ENCODE measurements at places on chromosomes 1 and 21.

DNA sequence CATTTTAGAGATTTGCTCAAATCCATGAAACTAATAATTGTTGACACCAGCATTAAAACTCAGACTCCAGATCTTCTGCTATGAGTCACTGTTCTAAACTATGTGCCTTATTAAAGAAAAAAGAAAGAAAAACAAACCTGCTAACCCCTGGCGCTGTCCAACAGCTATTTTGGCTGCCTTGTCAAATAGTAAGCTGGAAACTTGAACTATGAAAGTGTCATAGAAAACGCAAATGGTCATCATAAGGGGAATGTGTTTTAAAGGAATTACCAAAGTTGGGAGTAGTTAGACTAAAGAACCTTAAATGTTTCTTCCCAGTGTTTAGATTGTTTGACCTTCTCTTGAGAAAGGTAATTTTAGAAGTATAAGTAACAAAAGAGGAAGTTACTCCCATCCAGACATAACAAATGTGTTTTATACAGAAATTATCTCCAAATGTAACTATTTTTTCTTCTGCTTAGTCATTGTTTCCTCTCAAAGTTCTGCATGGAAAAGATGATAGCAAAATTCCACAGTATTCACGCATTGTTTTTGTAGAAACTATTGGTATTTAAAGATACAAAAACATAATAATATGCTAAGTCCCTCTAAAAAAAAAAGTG is 272.4 kb downstream of the TPR start:
- DNase-seq = no peak

DNA sequence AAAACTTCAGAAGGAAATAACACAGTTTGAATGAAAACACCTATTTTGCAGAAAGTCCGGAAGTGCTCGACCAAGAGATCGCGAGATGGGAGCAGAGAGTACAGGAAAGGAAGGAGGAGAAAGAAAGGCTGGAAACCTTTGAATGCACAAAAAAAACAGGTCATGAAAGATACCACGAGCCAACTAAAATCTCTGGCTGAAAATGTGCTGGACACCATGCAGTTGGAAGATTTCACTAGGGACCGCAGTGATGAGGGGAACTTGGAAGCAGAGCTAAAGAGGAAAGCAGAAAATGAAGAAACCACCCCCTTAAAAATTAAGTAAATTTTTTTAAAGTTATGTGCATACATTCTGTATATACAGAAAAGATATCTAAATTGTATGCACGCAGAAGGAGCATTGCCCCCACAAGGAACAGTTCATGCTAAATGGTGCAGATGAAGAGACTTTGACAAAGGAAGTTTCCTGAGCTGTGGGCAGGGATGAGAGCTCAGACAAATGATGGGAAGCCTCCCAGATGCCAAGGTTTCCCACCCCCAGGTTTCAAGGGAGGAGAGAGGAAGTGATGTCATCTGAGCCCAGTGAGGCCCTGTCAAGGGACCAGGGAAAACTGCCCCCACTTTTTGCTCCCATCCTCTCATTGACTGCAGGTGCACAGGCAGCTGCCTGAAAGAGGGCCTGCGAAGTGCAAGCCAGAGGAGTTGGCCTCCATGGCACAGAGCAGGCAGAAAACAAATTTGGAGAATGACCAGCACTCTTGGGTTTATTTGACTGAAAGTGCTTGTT is 52.5 kb downstream of the ETS2 start:
- DNase-seq = no peak

- DNase-seq = peak; percentile 9
Measured at GRCh38 chr1:209354111-209354839, 229.2 kb upstream of the CAMK1G start.

DNA sequence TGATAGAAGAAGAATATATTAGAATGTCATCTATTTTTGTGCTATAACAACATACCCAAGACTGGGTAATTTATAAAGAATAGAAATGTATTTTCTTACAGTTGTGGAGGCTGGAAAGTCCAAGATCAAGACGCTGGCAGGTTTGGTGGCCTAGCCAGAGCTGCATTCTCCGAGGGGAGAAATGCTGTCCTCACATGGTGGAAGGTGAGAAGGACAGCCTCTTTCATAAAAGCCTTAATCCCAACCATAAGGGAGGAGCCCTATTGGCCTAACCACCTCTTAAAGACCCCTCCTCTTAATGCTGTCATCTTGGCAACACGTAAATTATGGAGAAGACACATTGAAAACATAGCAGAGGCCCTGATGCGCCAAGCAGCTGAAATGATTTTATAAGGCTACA is 60.1 kb upstream of the KAZN start:
- no peak for DNase-seq

DNA sequence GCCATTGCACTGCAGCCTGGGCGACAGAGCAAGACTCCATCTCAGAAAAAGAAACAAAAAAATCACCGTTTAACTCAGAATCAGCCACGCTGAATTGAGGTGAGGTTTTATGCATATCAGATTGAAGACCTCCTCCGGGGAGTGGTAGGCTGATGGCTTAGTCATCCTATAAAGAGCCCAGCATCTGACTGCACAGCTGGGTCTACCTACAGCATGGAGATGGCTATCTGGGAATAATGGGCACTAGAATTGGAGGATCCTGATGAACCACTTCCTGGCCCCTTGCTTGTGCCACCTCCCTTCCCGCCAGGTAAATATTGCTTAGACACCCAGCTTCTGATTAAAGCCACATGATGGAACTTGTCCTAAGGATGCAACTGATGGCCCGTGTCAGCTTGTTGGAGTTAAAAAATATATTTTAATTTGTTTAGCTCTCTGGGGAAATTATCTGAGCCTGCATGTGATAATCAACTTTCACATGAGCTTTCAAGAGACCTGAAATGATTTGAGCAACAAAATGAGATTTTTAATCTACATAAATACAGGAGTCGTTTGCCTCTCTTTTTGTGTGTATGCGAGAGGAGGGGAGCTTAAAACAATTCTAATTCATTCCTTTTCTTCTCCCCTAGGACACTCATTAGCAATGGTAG is 157.2 kb downstream of the KIF26B start:
- DNase-seq = no peak

DNA sequence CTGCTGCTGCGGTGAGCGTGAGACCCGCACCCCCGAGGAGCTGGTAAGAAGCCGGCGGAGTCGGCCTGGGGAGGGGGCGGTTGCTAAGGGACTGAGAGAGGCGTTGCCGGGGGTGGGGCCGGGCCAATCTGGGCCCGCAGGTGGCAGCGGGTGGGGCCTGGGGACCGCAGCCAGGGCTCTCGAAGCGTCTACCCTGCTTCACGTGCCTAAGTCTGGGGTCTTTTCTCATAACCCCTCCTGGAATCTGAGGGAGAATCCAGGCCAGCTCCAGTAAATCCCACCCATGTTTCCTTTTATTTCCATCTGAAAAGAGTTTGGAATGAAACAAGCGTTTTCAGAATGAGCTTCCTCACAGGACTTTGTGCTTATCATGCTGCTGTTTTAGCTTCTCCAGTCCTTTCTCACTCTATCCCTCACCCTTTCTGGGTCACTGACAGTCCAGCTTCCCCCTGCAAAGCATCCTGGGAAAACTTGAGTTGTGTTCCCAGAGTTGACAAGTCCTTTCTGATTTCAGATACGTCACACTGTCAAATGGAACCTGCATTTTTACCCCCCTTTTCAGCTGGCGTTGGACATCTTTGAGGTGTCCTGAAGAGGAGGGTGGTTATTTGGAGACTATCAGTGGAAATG is 431 bp downstream of the CLCN6 start:
- no peak for DNase-seq

GRCh38 chr1:102550729-102551384 is 554.1 kb upstream of the OLFM3 start:
- DNase-seq = no peak

DNA sequence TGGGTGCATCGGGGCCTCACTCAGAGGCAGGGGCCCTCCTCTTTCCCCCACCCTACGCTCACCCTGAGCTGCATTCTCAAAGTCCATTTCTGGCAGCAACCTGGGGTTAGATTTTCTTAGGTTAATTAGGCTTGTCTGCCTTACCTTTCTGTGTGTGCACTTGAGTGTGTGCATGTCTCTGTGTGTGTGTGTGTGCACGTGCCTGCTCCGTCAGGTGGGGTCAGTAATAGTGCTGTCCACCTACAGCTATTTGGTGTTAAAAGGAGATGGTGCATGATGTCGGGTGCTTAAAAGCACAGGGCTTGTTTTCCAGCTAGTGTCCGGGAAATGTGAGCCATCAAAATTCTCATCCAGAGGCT is 257.9 kb downstream of the CAMTA1 start:
- DNase-seq = no peak

- no peak for DNase-seq
Measured at GRCh38 chr1:62177621-62178020, 17.0 kb upstream of the L1TD1 start.

GRCh38 chr1:208182880-208183645 is 61.1 kb downstream of the PLXNA2 start:
- DNase-seq = no peak

- DNase-seq = no peak
Measured at GRCh38 chr21:42135386-42136052, 64.4 kb downstream of the UMODL1 start.

- no peak for DNase-seq
Measured at GRCh38 chr1:86912281-86912900, 1.5 kb downstream of the SELENOF start.

GRCh38 chr1:153336650-153337049 is 12.0 kb downstream of the PGLYRP4 start:
- no peak for DNase-seq

DNA sequence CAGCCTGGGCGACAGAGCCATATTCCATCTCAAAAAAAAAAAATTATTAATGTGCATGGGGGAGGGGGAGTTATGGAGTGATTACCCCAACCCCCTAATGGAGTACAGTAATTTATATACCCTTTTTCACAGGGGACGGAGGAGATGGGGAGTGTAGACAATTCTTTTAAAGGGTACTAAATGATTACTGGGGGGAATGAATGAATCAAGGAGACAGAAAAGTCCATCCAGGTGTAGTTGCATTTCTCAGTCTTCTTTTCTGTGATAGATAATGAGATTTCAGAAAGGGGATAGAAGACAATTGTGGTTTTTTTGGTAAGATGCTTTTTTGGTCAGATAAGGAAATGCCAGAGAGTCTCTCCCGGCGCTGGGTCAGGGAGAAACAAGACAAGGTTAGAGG is 13.0 kb downstream of the OSBPL9 start:
- DNase-seq = no peak

DNA sequence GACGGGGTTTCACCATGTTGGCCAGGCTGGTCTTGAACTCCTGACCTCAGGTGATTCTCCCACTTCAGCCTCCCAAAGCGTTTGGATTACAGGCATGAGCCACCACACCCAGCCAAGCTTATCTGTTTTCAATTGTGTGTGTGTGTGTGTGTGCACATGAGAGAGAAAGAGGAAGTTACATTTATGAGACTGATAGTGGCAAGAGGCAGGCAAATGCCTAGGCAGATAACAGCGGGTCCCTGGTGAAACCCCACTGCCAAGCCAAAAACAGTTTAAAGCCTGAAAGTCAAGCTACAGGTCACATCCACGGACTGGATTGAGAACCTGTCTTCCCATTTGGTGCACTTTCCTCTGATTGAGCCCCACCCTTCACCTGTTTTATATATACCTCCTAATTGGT is 35.1 kb upstream of the IFNGR2 start:
- no peak for DNase-seq

- DNase-seq = no peak
Measured at GRCh38 chr1:43229826-43230780, 39.7 kb upstream of the TMEM125 start.

DNA sequence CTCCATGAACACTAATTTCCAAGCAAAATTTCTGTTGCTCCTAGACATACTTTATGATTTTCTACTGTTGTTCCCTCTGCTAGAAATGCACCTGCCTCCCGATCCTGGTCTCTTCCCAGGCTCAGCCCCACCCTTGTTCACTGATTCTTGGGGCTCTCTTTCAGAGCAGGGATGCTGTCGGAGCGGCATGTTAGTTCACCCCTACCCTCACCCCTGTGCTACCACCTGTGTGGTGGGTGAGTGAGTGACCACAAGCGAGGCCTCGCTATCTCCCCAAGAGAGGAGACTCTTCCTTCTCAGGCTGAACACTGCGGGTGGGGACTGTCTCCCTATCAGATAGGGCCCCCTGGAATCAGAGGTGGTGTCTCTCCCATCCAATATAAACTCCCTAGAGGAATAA is 4.9 kb upstream of the S100A8 start:
- DNase-seq = no peak

DNA sequence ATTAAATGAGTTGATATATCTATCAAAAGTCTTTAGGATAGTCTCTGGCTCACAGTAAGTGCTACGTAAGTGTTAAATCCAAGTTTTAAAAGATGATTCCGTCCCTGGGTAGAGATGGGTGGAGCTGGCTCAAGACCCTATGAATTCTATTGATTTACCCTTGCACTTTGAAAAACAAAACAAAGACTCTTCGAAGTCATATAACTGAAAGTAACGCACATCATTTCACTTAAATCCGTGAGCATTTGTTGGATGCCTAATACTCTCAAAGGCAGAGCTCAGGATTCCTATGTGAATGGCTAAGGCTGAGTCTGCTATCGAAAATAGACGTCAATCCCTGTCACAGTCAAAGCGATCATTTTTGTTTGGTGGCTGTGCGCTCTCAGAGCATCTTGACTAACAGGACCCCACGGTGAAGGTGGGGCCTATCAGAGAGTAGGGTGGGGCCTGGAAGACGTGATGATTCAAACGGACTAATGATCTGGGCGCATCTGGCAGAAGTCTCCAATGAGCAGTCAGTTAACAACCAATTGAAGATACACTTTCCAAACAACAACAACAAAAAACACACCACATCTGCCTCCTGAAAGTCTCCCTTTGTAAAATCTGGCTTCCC is 1.2 kb upstream of the NUCKS1 start:
- DNase-seq = no peak
